Anterior cingulate cortex (tissue), 58 donors: ENCODE measurements at places on chromosomes 16 and 17.
A peak's percentile ranks its signal among the peaks of the same experiment; 100 is the strongest.

DNA sequence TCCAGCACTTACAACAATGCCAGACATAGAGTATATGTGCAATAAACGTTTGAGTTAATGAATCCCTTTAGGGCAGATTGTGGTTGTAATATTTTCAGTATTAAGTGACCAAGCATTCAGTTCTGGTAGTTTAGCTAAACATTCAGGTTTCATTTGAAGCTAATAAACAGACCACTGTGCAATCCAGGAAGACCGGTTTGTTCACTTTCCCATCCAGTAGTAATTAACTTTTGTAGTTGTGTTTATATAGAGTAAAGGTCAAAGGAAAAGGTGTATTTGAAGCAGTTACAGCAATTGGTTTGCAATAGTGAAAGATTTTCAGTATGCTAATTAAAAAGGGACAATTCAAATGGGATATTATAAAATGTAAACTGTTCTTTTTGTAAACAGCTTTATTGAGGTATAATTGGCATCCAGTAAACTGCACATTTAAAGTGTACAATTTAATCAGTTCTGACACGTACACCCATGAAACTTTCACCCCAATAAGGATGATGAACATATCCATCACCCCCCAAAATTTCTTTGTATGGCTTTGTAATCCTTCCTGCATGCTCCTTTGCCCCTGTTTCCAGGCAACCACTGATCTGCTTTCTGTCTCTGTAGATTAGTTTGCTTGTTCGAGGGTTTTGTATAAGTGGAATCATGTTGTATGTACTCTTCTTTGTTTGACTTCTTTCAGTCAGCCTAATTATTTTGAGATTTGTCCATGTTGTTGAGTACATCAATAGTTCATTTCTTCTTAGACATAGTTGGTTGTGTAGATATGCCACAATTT, 26.3 kb downstream of the MRTFB start:
- DNase-seq = no peak

- DNase-seq = no peak
These were observed 24.8 kb downstream of the POLR3E start for GRCh38 chr16:22322021-22322471.

DNA sequence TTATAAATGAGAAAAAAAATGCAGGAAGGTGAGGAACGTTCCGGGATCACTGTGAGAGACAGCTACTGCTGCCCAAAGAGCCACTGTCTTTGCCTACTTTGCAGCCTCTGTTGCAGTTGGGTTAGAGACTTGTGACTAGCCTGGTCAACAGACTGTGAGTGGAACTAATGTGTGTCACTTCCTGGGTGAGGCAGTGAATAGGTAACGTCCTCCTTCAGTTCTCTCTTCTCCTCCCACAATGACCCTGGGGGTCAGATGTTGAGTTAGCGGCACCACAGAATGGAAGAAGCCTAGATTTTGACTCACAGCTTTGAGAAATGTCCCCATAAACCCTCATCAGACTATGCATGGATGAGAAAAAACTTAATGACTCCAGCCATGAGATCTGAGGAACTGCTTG, 5.2 kb downstream of the C16orf46 start:
- DNase-seq = no peak

DNA sequence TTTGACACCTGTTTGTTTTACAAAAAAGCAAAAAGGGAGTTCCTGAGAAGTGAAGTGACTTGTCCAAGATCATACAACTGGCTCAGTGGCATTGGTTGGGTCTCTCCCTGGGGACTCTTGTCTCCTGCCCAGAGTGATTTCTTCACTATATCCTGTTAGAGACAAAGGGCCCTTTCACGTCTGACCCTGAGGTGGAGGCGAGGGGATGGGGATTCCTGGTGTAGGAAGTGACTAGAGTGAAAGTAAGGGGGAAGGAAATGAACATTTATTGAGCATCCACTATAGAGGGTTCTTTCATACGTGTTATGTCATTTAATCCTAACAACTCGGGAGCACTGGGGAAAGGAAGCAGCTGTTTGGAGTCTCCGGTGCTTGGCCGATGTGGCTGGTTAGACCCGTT, 9.0 kb downstream of the ITGB3 start:
- no peak for DNase-seq

DNA sequence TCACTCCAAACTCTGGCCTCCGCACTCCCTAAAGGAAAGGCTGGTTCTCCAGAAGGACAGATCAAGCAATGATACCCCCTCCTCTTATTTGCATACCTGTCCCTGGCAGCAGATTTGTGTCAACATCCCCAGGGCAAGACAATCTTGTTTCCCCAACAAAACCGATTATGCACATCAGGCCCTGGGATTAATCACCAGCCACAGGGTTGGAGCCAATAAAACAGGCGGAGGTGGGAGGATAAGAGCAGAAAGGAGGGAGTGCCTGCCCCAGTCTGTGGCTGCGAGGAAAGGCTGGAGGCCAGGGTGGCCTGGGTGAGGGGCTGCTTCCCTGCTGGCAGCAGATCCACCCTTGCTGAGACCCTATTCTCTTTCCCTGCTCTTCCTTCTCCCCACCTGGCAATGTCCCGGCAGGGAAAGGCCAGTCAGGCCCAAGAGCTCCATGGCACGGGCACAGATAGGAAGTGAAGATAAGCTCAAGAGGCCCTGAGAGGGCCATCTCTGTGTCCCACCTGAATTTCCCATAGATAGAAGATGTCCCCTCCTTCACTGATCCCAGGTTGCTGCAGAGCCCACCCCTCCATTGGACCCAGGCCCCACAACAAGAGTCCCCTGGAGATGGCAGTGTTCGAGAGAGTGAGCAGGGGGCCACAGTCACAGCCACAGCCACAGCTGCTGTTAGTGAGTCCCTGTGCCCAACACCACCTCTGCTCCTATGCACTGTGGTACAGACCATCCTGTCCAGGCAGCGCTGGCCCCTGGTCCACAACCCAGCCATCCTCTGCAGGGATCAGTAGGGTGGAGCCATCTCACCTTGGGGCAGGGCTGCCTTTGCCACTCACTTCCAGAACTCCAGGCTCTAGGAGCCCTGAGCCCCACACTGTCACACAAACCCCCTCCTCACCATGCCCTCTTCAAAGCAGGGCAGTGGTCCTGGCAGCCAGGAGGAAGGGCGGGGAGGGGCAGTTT, 137.5 kb downstream of the SDK2 start:
- no peak for DNase-seq

DNA sequence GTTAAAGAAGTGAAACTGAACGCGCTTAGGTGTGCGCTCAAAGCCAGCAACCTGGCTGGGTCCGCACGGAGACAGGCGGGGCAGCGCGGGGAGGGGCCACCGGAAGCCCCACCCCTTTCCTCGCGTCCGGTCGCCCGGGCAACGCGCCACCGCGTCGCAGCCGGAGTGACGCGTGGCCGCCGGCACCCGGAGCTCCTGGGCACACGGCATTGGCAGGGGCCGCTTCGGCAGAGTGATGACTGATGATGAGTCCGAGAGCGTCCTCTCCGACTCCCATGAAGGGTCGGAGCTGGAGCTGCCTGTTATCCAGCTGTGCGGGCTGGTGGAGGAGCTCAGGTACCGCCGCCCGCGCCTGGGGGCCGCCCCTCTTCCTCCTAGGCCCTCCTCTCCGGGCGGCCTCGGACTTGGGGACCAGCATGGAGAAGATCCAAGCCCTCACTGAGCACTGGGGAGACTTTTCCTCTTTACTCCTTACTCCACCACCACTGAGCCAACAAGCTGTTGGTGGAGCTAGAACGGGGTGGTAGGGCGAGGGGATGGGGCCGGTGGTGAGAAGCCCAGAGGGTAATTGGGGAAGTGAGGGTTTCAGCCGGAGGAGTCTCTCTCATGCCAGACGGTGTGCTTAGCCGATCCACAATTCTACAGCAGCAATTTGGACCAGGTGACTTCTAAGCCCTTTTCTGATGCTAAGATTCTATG, 44.9 kb downstream of the PRSS54 start:
- peak; percentile 51 for DNase-seq

GRCh38 chr17:48123776-48124388, 16.3 kb downstream of the SNX11 start:
- no peak for DNase-seq
